SK-MEL-5 (cell line): ENCODE measurements at places on chromosomes 3 and 15. TPM values are rescaled to one million over a fixed set of nuclear protein-coding genes. Genes with fewer than 3 reads are reported as not detected.

GRCh38 chr3:97817965-97818364 lies 3.8 kb upstream of the CRYBG3 start:
- DNase-seq, result no peak

DNA sequence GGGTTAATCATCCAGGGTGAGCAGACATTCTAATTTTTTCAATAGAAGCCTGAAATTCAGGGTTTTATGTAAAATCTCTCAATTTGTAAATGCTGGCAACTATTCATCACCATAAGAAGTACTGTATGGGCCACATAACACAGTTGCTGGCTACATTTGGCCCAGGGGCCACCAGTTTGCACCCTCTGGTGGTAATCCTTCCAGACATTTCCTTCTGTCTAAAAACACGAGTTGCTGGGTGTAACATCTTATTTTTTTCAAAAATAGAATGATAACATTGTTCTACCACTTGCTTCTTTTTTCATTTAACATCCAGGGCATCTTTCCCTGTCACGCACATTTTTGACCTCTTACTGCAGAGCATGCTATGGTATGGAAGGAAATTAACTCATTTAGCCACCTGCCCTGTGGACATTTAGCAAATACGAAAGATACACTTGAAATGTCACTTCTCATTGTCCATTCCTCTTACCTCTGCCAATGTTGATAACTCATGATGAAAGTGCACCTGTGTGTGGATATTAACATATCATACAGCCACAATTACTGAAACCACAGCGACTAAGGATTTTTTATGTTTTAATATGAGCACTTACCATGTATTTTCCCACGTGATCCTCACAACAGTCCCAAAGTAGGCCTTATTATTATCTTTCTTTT lies 117.5 kb upstream of the ARHGEF3 start:
- DNase-seq, result peak; percentile 28

- peak; percentile 94 for DNase-seq
Measured at GRCh38 chr15:86001200-86001599, 78.5 kb upstream of the AGBL1 start.

DNA sequence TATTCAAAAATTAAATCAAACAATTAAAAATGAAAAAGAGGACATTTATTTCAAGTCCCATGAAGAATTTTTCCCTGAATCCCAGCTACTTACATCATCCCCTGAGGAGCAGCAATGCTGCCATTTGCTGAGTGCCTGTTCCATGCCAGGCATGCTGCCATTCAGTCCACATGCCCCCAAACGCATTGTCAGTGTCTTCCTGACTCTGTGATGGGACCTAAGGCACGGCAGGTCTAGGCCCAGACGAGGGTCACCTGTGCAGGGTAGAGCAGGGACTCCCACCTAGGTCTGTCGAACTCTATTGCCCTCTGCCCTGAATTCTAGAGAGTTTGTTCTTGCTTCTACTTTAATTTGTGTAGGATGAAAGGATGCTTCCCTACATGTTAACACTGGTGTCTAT lies 7.0 kb downstream of the PSTPIP1 start:
- no peak for DNase-seq

GRCh38 chr3:161349529-161350312 lies 21.6 kb downstream of the SPTSSB start:
- no peak for DNase-seq

DNA sequence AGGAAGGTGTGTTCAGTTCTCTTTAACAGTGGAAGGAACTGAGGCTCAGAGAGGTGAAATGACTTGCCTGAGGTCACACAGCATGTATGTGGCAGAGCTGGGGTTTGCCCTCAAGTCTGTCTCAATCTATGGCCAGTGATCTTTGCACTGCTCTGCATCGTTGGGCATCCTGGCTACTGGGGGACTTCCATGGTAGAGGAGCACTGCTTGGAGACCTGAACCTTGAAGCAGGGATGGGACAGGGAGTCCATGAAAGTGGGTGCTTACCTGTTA lies 2.0 kb downstream of the CORO2B start:
- DNase-seq, result no peak

DNA sequence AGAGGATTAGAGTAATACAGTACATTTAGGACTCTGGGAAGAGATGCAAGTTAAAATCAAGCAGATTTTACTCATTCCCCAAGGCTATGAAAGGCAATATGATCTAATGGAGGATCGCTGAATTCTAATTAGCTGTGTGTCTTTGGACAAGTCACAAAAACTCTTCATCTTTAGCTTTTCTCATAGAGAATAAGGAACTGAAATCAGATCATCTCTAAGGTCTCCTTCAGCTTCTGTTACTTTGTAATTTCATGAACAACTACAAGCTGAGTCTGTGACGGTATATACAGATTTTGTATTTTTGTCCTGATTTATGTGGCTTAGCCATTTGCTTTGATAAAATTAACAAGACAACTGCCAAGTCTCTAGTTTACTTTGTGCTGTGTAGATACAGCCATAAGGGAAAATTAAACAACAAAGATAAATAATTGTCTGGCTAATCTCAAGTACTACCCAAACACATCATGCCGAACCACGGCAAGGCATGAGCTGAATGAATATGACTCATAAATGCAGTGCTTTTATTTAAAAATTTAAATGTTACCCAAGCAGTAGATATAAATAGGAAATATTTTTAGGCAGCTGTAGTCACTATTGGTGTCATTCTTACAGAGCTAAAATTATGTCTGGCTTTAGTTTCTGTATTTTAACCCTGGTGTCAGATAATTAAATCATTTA lies 81.5 kb downstream of the GAP43 start:
- no peak for DNase-seq

DNA sequence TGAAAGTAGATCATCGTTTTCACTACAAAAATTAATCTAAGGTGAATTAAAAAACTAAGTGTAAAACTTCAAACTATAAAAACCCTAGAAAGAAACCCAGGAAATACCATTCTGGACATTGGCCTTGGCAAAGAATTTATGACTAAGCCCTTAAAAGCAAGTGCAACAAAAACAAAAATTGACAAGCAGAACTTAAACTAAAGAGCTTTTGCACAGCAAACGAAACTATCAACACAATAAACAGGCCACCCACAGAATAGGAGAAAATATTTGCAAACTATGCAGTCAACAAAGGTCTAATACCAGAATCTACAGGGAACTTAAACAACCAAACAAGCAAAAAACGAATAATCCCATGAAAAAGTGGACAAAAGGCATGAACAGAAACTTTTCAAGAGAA lies 302.0 kb downstream of the CHST2 start:
- no peak for DNase-seq

DNA sequence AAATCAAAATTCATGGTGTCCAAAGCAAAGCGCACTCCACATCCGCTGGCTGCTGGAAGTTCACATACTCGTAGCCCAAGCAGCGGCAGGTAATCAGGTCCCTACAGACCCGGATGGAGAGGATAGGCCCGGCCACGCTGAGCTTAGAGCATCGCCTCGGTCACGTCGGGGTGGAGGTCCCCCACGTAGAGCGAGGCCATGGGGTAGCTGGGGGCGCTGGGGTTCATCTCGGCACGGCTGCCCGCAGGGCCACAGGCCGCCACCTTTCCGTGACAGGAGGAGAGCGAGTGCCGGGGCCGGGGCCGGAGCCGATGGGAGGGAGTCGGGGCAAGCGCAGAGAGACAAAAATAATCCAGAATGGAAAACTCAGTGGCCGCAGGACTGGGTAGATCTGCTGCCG lies 16.1 kb upstream of the STRIT1 start:
- no peak for DNase-seq

DNA sequence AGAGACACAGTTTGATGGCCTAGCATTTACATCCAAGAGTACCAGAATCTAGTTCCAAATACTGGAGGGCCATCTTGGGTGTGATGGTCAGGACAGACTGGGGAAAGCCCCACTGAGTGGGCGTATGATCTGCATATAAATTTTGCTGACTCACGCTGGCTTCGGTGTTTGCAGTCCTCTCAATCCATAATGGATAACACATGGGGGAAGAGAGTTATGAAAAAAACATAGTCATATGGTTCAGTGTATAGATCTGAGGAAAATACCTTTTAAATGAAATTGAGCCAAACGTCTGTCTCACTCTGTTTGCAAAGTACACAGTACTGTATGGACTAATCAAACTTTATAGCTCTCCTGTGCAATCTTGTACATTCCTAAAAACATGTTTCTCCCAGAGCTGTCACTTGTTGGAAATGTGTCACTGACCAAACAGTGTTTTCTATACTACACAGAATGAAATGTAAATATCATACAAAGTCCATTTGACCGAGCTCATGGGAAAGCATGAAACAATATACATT lies 125.3 kb upstream of the THBS1 start:
- no peak for DNase-seq

GRCh38 chr15:82651708-82652107 lies 4.5 kb upstream of the CPEB1 start:
- no peak for DNase-seq

The LIPH gene
- total RNA-seq, result not detected in 2 replicates

The CYP8B1 gene
- total RNA-seq, result not detected in 2 replicates

The PPP2R3A gene
- 9.7 and 10.9 TPM in 2 replicates for total RNA-seq

The CCDC54 gene
- total RNA-seq, result not detected in 2 replicates
